Central memory CD8-positive, alpha-beta T cell (primary cell): ENCODE measurements at places on chromosomes 13 and 19.
A peak's percentile ranks its signal among the peaks of the same experiment; 100 is the strongest.

- DNase-seq: no peak
These were observed 583 bp downstream of the CCDC61 start for GRCh38 chr19:45995715-45996385.

DNA sequence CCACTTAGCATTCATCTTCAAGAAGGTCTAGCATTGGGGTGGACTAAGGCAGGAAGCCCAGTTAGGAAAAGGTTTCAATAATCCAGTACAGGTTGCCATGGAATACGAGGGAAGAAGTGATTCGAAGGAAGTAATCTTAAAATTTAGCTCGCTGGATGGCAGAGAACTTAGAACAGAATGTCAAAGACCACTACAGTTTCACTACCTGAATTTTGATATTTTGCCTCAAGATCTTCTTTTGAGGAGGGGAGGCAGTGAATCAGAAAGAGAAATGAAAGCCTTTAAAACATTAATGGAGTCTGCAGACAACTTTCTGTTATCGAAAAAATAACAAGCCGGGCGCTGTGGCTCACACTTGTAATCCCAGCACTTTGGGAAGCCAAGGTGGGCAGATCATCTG lies 7.0 kb upstream of the RAB8A start:
- DNase-seq: no peak

DNA sequence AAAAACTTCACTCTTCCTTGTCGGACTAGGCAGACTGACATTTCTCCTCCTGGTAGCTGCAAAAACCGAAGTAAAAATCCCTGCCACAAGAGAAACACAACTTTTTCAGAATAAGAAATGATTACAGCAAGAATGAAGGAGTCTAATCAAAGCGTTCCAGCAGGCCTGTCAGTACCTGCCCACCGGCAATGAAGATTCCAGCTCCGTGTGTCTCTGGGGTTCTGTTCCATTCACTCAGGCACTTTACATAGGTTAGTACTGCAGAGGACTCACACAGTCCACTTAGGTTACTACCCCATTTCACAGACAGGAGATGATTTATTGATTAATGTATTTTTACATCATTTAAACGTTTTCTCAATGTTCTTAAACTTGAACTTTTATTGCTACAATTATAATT lies 275.5 kb downstream of the NHLRC3 start:
- DNase-seq: no peak

DNA sequence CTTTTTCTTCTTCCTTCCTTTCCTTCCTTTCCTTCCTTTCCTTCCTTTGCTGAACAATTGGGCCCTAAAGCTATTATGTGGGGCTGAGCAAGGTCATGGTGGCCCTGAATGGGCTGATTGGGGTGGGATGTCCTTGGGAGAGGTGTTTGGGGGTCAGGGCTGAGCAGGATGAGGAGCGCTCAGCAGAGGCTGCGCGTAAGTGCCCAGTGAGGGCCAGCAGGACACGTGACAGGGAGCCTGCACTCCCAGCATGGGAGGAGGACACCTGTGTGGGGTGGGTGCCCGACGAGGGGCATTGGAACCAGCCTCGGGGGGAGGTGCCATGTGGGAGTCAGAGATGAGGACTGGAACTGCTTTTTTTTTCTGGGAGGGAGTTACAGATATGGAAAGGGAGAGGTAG lies 5.4 kb upstream of the LGALS7 start:
- DNase-seq: no peak

DNA sequence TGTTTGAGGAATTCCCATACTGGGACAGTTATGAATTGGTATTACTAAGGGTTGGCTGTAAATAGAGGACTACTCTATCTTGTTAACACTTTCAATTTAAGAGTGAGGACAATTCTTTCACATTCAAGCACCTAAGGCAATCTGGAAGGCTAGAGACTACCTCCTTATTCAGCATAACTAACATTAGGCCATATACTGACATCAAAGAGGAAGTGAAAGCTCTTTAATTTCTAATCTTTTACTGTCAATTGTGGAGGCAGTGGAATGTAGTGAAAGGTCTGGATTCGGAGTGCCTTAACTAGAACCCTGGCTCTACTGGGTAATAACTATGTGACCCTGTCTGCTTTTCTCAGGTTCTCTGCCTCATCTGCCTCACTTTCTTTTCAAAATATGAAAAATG lies 134.0 kb downstream of the UFM1 start:
- DNase-seq: no peak

DNA sequence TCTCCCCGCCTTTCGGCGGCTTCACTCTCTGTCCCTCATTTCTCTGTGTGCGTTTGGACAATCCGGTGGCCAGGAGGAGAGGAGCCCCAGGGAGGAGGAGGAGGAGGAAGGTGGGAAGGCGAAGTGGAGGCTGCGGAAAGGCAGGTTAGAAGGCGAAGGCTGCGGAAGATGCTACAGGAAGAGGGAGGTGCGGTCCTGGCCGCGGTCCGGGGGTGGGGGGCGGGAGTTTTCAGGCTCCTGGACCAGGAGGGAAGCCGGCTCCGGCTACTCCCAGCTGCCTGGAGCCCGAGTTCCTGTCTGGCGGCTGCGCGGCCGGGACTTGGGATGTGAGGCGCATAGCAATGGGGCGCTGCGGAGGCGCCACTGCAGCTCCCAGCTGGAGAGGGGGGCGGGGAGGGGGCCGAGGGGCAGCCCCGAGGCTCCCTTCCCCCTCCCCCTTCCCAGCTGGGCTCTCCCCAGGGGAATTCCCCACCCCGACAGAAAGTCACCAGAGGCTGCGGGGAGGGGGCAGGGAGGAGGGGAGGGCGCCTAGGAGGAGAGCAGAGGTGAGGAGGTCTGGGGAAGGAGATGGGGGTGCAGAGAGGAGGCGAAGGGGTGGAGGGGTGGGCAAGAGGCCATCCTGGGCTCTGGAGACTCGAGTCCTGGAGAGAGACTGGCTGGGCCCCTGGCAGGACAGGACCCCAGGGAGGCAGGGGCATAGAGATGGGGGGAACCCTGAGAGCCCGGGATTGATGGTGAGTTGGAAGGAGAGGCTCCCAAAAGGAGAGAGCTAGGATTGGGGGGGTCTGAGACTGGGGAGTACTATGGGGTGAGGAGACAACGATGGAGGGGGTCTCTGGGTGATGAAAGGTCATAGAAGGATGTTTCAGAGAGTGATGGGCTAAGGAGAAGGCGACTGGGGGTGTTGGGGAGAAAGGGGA lies 2.0 kb downstream of the LRRC4B start:
- no peak for DNase-seq

DNA sequence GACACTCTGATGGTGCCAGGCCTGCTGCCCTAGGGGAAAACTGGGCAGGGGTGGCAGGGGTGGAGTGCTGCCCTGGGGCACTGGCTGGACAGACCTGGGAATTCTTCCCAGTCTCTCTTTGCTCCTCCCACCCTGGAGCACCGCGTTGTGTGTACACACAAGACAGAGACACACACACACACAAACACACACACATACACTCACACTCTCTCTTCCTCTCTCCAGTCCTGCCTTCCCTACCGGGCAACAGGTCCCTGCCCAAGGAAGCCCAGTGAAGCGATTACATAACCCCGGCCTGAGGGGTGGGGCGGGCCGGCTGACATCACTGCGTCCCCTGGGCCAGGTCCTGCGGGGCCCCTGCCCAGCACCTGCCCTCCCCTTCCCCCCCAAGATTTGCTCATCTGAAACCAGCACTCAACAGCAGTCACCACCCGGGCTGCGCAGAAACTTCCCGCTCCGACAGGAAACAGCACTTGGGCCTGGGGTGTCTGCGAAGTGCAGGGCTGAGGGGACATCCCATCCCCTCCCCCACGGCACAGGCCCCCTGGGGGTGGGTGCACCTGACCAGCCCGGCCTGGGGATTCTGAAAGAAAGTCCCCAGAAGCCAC lies 1.2 kb downstream of the MKNK2 start:
- no peak for DNase-seq

GRCh38 chr13:30851697-30852096 lies 54.4 kb upstream of the MEDAG start:
- DNase-seq: no peak

- no peak for DNase-seq
These were observed 291.1 kb downstream of the LMO7 start for GRCh38 chr13:75927183-75927669.

DNA sequence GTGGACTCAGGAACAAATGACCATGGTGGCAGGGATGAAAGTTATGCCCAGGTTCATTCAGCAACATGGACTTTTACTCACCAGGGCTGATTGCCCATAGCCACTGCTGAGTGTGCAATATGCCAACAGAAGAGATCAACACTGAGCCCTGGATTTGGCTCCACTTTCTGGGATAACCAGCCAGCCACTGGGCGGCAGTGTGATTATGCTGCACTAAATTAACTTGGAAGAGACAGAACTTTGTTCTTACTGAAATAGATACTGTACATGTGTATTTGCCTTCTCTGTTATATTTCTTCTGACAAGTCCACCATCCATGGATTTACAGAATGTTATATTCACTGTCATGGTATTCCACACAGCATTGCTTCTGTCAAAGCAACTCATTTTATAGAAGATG lies 257.4 kb downstream of the TDRD3 start:
- DNase-seq: no peak

DNA sequence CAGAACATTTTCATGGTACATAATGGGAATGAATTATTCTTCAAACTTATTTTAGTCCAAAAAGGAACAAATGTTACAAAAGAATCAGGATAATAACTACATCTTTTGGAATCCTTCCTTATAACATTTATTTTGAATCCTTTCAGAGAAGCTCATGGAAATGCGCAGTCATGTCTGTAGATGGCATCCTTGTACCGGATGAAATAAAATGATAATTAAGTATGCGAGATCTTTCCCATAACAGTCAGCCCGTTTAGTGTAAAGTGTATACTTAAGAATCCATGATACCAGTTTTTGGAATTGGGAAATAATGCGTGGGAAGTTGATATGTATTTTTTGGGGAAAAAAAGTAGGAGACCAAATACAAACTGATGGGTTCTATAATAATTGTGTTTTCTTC lies 418.8 kb downstream of the GPC5 start:
- DNase-seq: no peak

GRCh38 chr19:32876919-32877285 lies 7.3 kb upstream of the SLC7A9 start:
- DNase-seq: no peak

DNA sequence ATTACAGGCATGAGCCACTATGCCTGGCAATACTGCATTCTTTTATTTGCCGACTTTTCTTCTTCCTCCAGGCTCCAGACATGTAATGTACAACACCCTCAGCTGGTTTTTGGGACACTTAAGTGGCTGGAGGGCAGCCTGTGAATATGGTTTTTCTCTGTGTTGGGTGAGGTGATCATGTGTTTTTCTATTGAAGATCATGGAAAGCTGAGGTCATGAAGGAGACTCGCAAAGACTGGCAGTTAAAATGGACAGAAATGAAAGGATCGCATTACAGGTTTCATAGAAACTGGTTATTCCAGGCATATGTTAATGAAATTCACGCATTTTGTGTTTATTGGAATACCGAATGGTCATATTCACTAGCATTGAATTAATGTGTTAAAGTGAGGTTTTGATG lies 85.2 kb upstream of the RNF113B start:
- DNase-seq: no peak

DNA sequence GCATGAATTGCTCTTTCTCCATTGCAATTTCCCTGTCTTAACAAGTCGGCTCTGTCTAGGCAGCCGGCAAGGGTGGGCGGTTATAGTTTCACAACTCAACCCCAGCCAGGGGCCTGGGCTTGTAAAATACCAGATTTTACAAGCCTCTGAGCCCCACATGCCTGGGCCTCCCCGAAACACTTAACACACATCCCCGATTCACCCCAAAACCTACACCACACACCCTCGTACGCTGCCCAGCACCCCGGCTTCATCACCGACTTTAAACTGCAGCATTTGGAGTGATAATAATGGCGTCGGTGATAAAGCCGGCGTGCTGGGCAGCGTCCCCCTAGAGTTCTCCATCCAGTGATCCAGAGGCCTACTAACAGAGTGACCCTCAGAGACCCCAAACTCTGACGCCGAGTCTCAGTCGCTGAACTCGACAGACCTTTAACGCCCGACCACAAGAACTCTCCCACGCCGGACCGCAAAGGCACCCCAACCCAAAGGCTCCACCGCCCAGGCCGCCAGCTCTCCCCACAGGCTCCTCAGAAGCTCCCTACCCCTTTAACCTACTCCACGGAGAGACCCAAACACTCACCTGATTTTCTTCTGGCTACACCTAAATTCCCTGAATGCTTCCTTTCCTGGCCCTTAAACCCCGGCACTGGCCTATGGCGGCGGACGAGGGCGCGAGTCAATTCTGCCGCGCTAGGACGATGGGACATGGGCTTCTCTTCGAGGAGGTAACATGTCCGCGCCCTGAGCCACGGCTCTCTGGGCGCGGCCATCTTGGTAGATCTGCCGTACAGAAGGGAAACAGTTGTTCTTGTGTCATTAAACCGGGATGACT lies at the start of gene ZNF649:
ZNF649 (minus strand) TSS at position 687 of the 835 bp plus-strand sequence. CDS start 4,910 bp downstream, outside the sequence.
- peak; percentile 58 for DNase-seq

GRCh38 chr19:49333418-49333805 lies 1.8 kb upstream of the CD37 start:
- no peak for DNase-seq

DNA sequence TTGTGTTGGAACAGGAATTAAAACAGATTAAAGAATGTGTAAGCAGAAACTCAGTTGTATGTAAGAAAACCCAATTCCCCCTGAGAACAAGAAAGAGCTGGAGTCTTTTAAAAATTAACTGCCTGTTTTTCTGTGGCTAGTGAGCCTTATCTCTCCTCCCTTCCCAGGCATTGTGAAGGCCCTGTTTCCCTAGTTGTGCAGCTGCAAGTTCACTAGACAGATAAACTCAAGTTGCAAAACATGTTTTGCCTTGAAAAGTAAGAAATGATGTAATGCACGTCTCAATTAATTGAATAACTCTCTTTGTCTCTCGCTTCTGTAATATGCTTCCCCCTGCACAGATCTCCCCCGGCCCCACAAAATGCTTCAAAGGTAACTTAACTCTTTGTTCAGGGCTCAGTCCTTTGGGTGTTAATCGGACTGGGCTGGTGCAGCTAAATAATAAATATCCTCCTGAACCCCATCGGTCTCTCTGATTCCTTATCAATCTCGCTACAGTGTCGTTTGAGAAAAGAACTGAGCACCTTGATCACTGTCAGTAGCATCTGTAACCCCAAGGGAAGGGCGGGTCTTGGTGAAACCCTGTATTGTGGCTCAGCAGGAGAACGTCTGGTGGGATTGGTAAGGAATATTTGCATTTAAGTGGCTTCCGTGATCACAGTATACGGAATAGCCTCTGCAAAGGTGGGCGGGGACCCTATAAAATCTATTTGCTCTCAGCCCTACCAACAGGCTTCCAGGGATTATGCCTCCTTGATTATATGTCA lies 1.6 kb upstream of the ZNF556 start:
- DNase-seq: no peak

DNA sequence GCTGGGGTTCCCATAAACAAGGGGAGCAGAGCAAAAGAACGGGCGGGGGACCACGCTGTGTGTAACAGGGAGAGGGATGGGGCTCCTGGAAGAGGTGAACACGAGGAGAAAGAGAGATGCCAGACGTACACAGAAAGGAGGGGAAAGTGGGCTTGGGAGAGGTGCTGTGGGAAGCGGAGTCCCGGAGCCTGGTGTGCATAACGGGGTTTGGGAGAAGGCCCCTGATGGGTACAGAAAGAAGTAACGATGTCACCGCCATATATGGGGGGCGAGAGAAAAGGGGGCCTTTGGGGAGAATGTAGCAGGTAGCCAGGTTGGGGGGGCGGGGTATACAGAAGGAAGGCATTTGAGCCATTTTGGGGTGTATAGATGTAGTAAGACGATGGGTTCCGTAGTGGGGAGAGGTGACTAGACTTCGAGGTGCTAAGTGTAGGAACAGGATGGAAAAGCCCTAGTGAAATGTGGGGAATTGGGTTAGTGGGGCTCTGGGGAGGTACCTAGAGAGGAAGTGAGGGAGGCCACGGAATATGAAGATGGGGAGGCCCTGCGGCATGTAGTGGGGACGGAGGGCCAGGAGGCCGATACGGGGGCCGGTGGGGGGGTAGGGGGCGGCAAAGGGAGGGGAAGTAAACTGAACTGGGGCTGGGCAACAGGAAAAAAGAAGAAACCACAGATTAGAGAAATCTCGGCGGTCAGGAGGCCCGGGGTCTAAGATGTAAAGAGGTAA lies 787 bp downstream of the ZNF580 start:
- no peak for DNase-seq
